Hematopoietic multipotent progenitor cell treated with erythropoietin and hydrocortisone succinate and interleukin-3 and kit ligand, for 8 days (in vitro differentiated cells): ENCODE measurements at places on chromosomes 7 and 10.

GRCh38 chr10:100647928-100648327, 97.5 kb upstream of the PAX2 start:
- DNase-seq: no peak

GRCh38 chr10:63421591-63421990, 44.2 kb downstream of the JMJD1C start:
- peak; percentile 49 for DNase-seq

DNA sequence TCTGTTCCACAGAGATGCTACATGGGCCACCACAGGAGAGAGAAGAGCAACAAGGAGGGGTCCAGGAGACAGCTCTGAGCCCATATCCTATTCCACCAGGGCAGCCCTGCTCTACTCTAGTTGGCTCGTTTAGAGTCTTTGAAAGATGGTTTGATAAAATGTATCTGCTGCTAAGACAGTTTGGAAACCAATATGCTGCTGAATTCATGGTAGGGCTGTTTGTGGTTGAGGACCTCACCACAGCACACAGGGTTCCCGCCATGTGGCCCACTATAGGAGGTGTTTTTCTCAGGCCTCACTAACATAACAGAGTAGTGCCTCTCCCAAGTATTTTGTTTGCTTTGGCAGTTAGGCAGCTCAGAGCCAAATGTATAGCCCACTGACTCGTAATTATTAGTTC, 35.8 kb upstream of the ZC3HAV1L start:
- peak; percentile 40 for DNase-seq

- no peak for DNase-seq
Observed at GRCh38 chr7:157347217-157347904, 10.6 kb downstream of the DNAJB6 start.

- peak; percentile 82 for DNase-seq
Observed at GRCh38 chr10:125060826-125061556, 99.4 kb downstream of the CTBP2 start.

DNA sequence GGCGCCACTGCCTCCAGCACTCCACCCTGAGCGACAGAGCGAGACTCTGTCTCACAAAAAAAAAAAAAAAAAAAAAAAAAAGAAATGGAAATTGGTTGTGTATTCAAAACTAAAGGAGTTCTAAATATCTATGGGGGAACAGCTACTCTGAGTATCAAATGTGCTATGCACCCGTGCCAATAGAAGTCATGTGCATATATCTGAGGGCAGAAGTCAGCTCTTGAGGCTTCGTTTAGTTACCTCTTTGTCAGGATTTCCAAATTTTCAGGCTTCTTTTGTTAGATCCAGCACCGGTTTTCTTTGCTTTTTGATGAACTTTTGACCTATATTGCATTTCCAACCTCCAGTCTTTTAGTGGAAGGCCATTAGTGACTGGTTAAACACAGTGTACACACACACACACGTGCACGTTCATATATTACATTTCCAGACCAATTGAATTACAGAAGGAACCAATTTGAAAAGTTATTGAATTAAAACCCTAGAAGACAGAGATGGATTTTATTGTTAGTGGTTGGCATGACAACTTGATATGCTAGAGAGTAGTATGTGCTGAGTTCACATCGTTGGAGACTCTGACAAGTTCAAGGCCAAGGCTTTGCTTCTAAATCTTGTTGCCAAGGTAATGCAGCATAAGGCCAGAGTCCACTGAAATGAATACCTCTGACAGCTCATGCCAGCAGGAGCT, 33.1 kb upstream of the ADD3 start:
- no peak for DNase-seq

DNA sequence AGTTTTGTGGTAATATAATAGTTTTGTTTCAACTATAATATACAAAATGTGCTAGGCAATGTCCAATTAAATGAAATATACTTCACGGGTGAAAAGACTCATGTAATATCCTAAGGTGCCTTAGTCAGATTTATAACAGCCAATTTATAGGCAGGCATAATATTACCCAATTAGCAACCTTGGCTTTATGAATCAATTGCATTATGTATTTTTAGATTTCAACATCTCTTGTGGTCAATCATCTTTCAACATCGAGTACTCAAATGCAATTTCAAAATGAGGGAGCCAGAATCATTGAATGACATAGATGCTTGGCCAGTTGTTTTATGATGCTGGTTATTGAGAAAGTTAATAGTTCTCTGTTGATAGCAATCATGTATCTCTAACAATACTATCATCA, 110.3 kb upstream of the SP8 start:
- no peak for DNase-seq
